ENCODE measurements at places on chromosomes 3 and 15. TPM values are rescaled to one million over a fixed set of nuclear protein-coding genes. Genes with fewer than 3 reads are reported as not detected.

DNA sequence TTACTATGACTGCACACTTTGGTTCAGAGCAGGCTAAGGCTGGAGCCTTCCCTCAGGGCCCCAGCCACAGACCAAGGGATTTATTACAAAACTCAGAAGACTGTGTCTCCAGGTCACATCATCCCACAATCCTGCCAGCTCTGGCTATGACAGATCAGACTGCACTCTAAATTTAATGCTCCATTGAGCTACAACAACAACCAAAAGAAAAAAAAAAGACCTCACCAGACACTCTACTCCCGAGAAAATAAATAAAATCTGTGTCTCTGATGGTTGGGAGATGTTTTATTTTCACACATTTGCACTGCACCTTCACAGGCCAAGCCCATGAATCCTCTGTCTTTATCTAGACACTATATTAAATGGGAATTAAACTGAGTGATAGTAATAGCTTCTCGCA lies 50.8 kb upstream of the CTNNB1 start:
- no peak overlapping the region for H3K4me3 ChIP-seq
- no peak for DNase-seq
- H3K27ac ChIP-seq, result no peak overlapping the region
- H3K4me1 ChIP-seq, result no peaks in the 10 kb centered on the region

GRCh38 chr3:76024640-76025039 lies 239.3 kb upstream of the ZNF717 start:
- DNase-seq, result no peak
- H3K4me3 ChIP-seq, result no peak overlapping the region
- H3K36me3 ChIP-seq, result no peaks in the 10 kb centered on the region
- H3K4me1 ChIP-seq, result no peaks in the 10 kb centered on the region

- H3K36me3 ChIP-seq, result no peaks in the 10 kb centered on the region
- DNase-seq, result no peak
- no peaks in the 10 kb centered on the region for H3K4me1 ChIP-seq
- no peaks in the 10 kb centered on the region for H3K27me3 ChIP-seq
- H3K27ac ChIP-seq, result no peak overlapping the region
- no peak overlapping the region for H3K4me3 ChIP-seq
These were observed 13.1 kb downstream of the MKRN2OS start for GRCh38 chr3:12532182-12532581.

MST1R gene
- 38.1 TPM for total RNA-seq
